T-helper 9 cell (primary cell): ENCODE measurements at places on chromosomes 11 and 22.

- DNase-seq: no peak
Observed at GRCh38 chr11:19352771-19353160, 112.0 kb upstream of the E2F8 start.

GRCh38 chr22:27995801-27996528 lies 76.9 kb upstream of the PITPNB start:
- DNase-seq: no peak

- DNase-seq: no peak
Observed at GRCh38 chr11:116500947-116501602, 271.7 kb downstream of the BUD13 start.

DNA sequence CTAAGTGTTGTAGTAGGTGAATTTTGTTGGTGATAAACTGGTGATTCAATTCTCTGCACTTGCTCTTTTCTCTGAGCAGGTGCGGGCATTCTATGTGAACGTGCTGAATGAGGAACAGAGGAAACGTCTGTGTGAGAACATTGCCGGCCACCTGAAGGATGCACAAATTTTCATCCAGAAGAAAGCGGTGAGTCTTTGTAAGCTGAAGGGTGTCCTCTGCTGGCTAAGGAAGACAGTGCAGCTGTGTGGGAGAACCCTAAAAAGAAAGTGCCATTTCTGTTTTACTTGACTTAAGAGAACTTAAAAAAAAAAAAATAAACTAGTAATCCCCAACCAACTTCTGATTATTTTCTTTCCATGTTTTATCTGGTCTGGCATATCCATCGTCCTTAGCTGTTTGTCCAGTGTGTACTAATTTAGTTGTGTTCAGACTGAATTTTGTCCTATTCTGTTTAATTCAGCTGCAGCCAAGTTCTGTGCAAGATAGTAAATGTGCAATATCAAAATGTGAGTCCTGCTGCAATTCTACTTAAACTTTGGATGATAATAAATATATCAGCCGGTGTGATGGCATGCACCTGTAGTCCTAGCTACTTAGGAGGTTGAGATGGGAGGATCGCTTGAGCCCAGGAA lies 29.6 kb downstream of the CAT start:
- DNase-seq: no peak

GRCh38 chr11:68508425-68508824 lies 47.9 kb downstream of the PPP6R3 start:
- no peak for DNase-seq

DNA sequence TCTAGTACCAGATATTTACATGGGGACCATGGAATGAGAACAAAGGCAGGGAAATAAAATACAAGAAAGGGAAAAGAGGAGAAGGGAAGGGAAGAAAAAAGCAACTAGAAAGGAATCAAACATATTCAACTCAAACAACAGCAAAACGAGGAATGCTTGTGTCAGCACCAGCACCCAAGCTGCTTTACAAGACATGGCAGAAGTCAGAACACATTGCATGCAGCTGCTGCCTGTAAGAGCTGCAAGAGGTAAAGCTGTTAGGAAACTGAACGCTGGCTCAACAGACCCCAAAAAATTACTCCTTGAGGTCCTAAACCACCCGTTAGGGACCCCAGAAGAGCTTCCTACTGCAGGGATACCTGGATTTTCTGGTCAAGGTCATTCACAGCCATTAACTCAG lies 296.9 kb downstream of the OPCML start:
- no peak for DNase-seq

GRCh38 chr11:635945-636510 lies 1.0 kb upstream of the DRD4 start:
- DNase-seq: no peak
